ENCODE measurements at places on chromosomes 4 and X. TPM values are rescaled to one million over a fixed set of nuclear protein-coding genes. Genes with fewer than 3 reads are reported as not detected.

GRCh38 chr4:122621016-122621507 lies at the start of gene IL21:
Gene IL21 (minus strand): TSS chr4:122621066. CDS start chr4:122621011, 55 bp downstream.
- DNase-seq = no peak

DNA sequence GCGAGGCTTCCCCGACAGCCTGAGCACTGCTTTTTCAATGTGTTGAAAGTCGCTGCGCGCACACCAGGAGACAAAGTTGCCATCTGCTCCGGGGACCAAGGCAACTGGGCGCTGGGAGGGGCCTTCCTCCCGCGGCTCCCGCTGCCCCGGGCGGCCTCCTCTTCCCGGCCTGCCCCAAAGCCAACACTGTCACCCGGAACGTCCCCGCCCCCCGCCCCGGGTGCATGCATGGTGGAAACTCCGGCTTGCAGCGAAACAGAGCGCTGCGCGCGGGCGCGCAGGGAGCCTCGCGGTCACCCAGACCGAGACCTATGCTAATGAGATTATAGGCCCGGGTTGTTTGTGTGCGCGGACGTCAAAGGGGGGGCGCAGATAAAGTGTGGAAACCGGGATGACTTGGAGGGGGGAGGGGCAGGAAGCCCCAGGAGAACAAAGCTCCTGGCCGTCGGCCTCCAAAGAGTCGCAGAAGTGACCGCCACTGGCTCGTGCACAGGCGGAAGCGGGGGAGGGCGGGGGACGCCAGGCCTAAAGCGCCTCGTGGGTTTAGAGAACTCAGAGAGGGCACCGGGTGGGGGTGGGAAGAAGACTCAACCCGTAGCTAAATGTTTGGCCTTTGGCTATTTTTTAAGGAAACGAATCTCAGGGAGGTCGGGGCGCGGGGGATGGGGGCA lies 88.8 kb downstream of the BCOR start:
- no peak for DNase-seq

DNA sequence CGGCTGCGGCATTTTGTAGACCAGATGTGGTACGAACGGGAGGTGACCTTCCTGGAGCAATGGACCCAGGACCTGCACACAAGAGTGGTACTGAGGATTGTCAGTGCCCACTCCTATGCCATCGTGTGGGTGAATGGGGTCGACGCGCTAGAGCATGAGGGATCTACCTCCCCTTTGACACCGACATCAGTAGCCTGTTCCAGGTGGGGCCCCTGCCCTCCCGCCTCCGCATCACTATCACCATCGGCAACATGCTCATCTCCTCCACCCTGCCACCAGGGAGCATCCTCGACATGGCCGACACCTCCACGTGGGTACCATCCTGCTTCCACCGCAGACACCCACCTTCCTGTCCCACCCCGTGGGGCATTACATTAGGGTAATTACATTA lies 46.2 kb downstream of the SMARCA5 start:
- DNase-seq = no peak

NAP1L2 gene
- 71.0 TPM for total RNA-seq

DNA sequence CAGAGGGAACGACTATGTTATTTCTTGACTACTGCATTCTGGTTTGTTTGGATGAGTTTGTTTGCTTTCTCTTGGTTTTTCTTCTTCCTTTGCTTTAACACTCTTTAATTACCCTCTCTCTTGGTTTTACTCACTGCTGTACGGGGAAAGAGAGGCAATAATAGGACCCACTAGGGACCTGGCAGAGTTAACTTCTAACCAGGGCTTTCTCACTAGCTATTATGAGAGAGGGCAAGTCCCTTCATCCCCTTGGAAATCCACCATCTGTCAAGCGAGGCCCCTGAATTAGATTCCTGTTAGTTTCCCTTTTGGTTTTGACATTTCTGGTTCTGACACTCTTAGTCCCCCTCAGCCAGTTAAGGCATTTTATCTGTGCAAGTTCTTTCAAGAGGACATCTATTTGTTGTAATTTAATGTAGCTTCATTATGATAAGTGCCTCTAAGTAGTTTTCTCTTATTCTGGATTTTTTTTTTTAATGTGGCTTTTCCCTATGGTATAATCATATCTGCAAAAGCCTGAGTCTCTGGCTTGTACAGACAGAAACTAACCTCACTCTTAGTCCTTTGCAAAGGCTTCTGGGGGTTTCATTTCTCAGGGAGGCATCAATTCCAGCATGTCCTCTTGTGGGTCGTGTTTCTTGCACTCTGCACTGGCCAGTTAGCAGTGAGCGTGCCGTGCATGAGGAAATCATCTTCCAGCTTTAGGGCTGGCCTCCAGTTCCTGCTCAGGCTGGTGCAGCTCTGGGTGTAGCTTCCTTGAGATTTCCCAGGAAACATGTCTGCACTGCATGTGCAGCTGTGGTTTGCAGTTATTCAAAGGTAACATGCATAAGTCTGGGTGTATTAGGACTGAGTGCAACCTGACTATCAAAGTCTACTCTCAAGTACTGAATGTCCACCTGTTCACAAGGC lies 221.3 kb downstream of the STIM2 start:
- no peak for DNase-seq
